ENCODE measurements at places on chromosomes 1 and 21.
A peak's percentile ranks its signal among the peaks of the same experiment; 100 is the strongest.

DNA sequence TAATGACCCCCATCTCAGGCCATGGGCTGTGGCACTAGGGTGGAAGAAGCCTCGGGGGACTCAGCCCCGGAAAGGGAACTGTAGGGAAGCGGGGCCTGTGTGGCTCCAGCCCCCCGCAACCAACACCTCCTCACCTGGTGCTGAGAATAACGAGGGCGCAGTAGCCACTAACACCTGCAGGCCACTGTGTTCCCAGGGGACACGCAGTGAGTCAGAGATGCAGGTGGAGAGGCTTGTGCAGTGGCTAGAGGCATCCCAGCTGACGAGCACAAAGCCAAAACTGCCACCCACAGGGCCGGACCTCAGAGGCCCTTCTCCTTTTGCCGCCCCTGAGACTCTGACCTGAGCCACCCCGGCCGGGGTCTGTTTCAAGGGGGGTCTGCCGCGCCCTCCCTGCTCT, 33.5 kb upstream of the CCDC27 start:
- no peak for DNase-seq
- H3K4me3 ChIP-seq: no peak overlapping the region
- H3K36me3 ChIP-seq: no peaks in the 10 kb centered on the region
- no peak overlapping the region for H3K27ac ChIP-seq
- H3K4me1 ChIP-seq: no peaks in the 10 kb centered on the region

- H3K4me1 ChIP-seq: peaks cover 5% of the 10 kb centered on the region
- peaks cover 10% of the 10 kb centered on the region for H3K27me3 ChIP-seq
- no peak overlapping the region for H3K4me3 ChIP-seq
- no peak for DNase-seq
- H3K36me3 ChIP-seq: no peaks in the 10 kb centered on the region
Observed at GRCh38 chr1:94067196-94067595, 53.8 kb downstream of the ABCA4 start.

GRCh38 chr1:225653463-225654276, 747 bp upstream of the ENAH start:
- H3K36me3 ChIP-seq: no peaks in the 10 kb centered on the region
- no peak overlapping the region for H3K27ac ChIP-seq
- H3K27me3 ChIP-seq: peaks cover 53% of the 10 kb centered on the region

DNA sequence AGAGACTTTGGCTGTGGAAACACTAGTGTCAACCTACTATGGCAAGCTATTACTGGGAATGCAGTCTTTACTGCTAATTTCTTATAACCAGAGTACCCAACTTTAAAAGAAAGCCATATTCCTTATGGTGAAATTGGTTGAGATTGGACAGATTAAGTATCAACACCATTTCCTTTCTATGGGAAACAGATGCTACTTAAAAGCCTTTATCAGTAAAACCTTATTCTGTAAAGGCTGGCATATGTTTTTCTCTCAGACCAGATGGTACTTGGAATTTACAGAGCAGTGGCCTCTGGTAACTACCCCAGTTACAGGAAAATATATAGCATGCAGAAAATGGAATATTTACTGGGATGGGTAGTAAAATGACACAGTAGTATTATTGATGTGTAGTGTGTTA, 18.8 kb downstream of the IFI44 start:
- no peaks in the 10 kb centered on the region for H3K27me3 ChIP-seq
- H3K27ac ChIP-seq: no peak overlapping the region
- peaks cover 19% of the 10 kb centered on the region for H3K4me1 ChIP-seq
- H3K36me3 ChIP-seq: peaks cover 29% of the 10 kb centered on the region
- no peak for DNase-seq
- no peak overlapping the region for H3K4me3 ChIP-seq

GRCh38 chr1:5340560-5341130, 651.6 kb downstream of the NPHP4 start:
- H3K36me3 ChIP-seq: no peaks in the 10 kb centered on the region
- H3K27ac ChIP-seq: no peak overlapping the region
- no peak overlapping the region for H3K4me3 ChIP-seq
- peaks cover 2% of the 10 kb centered on the region for H3K27me3 ChIP-seq
- H3K4me1 ChIP-seq: no peaks in the 10 kb centered on the region

GRCh38 chr1:100348549-100349144, 3.7 kb upstream of the CDC14A start:
- peaks cover 4% of the 10 kb centered on the region for H3K4me1 ChIP-seq
- peaks cover 4% of the 10 kb centered on the region for H3K36me3 ChIP-seq
- H3K27me3 ChIP-seq: no peaks in the 10 kb centered on the region
- H3K27ac ChIP-seq: no peak overlapping the region
- H3K4me3 ChIP-seq: no peak overlapping the region

- H3K27me3 ChIP-seq: no peaks in the 10 kb centered on the region
- H3K27ac ChIP-seq: peak overlapping the region; percentile 91
- DNase-seq: no peak
- H3K4me1 ChIP-seq: peaks cover 44% of the 10 kb centered on the region
Observed at GRCh38 chr1:234398849-234399381, 25.7 kb downstream of the COA6 start.

DNA sequence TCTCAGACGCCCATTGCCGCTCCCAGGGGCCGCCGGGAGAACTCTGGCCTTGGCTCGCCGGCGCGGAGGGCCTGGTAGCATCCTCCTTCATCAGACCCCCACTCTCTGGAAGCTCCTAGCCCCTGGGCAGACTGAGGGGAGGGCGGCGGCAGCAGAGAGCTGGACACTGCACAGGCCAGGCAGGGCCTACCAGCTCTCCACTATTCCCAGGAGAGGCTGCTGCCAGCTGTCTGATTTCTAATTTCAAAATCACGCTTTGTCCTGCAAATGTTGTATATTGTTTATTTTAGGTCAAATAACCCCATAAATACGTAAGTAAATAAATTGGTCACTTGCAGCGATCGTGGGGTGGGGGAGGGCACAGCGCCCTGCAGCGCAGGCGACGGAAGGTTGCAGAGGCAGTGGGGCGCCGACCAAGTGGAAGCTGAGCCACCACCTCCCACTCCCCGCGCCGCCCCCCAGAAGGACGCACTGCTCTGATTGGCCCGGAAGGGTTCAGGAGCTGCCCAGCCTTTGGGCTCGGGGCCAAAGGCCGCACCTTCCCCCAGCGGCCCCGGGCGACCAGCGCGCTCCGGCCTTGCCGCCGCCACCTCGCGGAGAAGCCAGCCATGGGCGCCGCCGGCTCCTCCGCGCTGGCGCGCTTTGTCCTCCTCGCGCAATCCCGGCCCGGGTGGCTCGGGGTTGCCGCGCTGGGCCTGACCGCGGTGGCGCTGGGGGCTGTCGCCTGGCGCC, at the start of gene MTARC1:
MTARC1 (plus strand) TSS at position 577 of the 732 bp plus-strand sequence; CDS start at position 609, 32 bp downstream.
- H3K27ac ChIP-seq: no peak within 1 kb of the TSS
- H3K4me3 ChIP-seq: no peak within 1 kb of the TSS
- no peaks in the 10 kb centered on the region for H3K4me1 ChIP-seq
- DNase-seq: no peak
- no peaks in the 10 kb centered on the region for H3K36me3 ChIP-seq
- peaks cover 73% of the 10 kb centered on the region for H3K27me3 ChIP-seq

DNA sequence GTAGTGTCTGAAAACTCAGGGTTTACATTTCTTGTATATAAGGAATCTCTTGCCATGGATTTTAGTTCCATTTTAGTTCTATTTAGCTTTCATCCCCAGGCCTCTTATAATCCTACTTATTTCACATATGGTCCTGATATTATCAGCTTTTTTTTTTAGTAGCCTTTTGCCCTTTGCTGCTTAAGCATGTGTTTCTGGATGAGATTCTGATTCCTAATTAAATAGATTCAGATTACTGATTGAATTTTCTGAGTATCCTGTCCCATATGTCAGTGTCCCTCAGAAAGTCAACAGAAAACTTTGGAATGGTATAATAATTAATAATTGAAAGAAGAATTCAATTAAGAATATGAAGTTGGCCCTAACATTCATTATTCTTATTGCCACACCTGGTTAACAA, 134.7 kb upstream of the HOOK1 start:
- H3K27me3 ChIP-seq: no peaks in the 10 kb centered on the region
- no peaks in the 10 kb centered on the region for H3K4me1 ChIP-seq
- H3K36me3 ChIP-seq: no peaks in the 10 kb centered on the region
- H3K27ac ChIP-seq: no peak overlapping the region

DNA sequence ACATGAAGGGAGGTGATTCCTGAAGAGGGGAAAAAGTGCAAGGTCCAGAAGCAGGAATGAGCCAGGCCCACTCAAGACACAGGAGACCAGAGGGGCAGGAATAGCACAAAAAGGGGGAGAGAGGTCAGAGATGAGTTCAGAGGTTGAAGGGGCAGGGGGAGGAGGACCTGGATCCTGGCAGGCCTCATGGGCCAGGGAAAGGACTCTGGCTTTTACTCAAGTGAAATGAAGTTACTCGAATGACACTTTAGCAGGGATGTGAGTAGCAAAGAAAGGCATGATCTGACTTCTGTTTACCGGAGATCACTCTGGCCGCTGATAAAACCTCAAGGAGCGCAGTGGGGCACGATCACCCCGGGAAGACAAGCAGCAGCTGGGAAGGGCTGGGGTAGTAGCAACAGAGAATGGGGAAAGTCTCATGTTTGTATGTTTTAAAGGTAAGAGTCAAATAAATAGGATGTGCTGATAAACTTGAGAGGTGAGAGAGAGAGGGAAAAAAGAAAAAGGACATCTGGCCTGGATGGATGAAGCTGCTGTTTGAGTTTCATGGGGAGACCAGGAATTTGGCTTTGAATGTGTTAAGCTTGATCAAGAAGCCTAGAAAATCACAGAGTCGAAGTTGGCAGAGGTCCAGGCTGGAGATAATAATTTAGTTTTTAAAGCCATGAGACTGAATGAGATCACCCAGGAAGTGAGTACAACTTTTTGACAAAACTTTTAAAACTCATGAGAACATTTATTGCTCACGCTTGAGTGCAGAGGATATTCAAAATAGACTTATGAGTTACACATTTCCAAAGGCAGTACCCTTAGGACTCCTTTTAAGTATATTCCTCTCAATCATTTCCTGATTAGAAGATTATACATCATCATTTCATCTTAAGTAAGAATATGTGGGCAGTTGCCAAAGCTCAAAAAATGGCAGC, 156.0 kb downstream of the RERE start:
- peaks cover 1% of the 10 kb centered on the region for H3K36me3 ChIP-seq
- DNase-seq: no peak
- H3K4me3 ChIP-seq: no peak overlapping the region
- H3K4me1 ChIP-seq: no peaks in the 10 kb centered on the region
- H3K27me3 ChIP-seq: no peaks in the 10 kb centered on the region

DNA sequence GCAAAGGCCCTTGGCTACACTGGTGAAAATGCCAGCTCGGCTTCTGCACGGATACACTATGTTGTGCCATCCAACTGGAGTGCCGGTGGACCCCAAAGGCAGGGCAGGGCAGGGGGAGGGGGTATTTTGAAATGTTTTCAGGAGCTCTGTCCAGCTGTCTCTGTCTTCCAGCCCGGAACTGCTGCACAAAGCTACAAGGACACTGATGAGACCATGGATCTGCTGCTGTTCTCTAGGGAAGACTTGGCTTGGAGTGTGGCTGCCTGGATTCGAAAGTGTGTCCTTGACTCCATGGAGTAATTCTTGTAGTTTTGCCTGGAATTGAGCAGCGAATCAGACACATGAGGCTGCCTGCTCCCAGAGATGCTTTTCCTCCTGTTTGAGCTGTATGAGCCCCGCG, 42.4 kb downstream of the TTC39A start:
- no peak overlapping the region for H3K27ac ChIP-seq
- H3K36me3 ChIP-seq: peaks cover 1% of the 10 kb centered on the region
- peaks cover 29% of the 10 kb centered on the region for H3K4me1 ChIP-seq
- no peak overlapping the region for H3K4me3 ChIP-seq
- H3K27me3 ChIP-seq: peaks cover 18% of the 10 kb centered on the region

DNA sequence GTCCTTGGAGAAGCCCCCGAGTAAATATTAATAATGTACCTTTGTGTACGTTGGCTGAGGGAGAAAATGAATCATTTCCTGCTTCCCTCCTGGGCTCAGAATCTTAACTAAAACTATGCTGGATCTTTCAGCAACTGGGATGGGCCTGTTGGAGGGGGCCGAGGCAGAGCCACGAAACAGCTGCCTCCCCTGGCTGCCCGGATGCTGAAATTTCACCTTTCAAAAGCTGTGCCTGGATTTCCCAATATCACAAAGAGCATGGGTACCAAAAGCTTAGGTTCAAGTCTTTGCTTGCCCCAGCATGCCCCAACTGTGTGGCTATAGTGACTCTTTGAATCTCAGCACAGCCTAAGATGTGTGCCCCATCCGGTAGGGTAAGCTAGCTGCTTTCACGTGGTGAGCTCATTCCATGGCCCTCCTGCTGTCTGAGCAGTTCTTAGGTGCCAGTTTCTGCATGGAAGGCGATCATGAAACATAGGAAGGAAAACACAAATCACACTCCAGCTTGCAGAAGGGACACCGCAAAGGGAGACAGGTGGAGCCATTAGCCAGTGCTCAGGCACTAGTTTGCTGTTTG, 473.5 kb downstream of the PTPRU start:
- no peak for DNase-seq
- peaks cover 22% of the 10 kb centered on the region for H3K27me3 ChIP-seq
- H3K4me1 ChIP-seq: peaks cover 52% of the 10 kb centered on the region
- peaks cover 1% of the 10 kb centered on the region for H3K36me3 ChIP-seq
- peak overlapping the region; percentile 57 for H3K27ac ChIP-seq

GRCh38 chr1:161258439-161259344, at the start of gene PCP4L1:
PCP4L1 (plus strand) TSS chr1:161258745; CDS start chr1:161258975, 230 bp downstream.
- peaks cover 14% of the 10 kb centered on the region for H3K4me1 ChIP-seq
- H3K27me3 ChIP-seq: peaks cover 60% of the 10 kb centered on the region
- peak within 1 kb of the TSS; percentile 53 for H3K4me3 ChIP-seq

GRCh38 chr21:14120091-14120734, 90.5 kb downstream of the LIPI start:
- no peak overlapping the region for H3K4me3 ChIP-seq
- H3K36me3 ChIP-seq: no peaks in the 10 kb centered on the region
- H3K4me1 ChIP-seq: peaks cover 11% of the 10 kb centered on the region
- DNase-seq: peak; percentile 65
- no peaks in the 10 kb centered on the region for H3K27me3 ChIP-seq

- H3K27me3 ChIP-seq: no peaks in the 10 kb centered on the region
- peaks cover 5% of the 10 kb centered on the region for H3K4me1 ChIP-seq
- H3K36me3 ChIP-seq: no peaks in the 10 kb centered on the region
Observed at GRCh38 chr21:43808367-43808766, 19.0 kb downstream of the RRP1 start.

- no peak for DNase-seq
- H3K27me3 ChIP-seq: peaks cover 10% of the 10 kb centered on the region
- H3K27ac ChIP-seq: no peak overlapping the region
- H3K4me3 ChIP-seq: no peak overlapping the region
Observed at GRCh38 chr1:230337266-230337665, 88.9 kb downstream of the PGBD5 start.

GRCh38 chr21:14454016-14455009, 71.4 kb upstream of the HSPA13 start:
- H3K4me1 ChIP-seq: peaks cover 43% of the 10 kb centered on the region
- DNase-seq: no peak
- H3K27ac ChIP-seq: peak overlapping the region; percentile 80
- peaks cover 12% of the 10 kb centered on the region for H3K36me3 ChIP-seq

DNA sequence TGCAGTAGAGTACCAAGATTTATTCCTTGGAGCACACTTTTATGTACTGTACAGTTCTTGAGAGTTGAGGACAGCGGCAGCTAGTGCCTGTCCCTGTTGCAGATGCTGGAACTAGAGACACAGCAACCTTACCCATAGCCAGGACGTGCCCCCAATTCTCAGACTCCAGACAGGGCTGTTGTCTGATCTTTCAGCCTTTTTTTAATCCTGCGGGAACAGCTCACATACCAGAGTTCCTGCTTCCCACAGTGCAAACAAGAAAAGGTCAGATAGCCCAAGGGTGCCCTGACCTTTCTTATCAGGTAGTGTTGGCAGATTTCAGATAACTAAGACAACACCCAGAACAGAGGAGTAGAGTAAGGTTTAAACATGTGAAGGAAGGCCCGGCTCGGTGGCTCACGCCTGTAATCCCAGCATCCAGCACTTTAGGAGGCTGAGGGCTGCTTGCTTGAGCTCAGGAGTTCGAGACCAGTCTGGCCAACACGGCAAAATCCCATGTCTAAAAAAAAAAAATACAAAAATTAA, 78.5 kb downstream of the DOP1B start:
- H3K27ac ChIP-seq: no peak overlapping the region
- no peaks in the 10 kb centered on the region for H3K27me3 ChIP-seq
- H3K36me3 ChIP-seq: peaks cover 9% of the 10 kb centered on the region
- peaks cover 15% of the 10 kb centered on the region for H3K4me1 ChIP-seq
- H3K4me3 ChIP-seq: no peak overlapping the region
- DNase-seq: no peak
